ENCODE measurements at places on chromosomes 2 and 18. TPM values are rescaled to one million over a fixed set of nuclear protein-coding genes. Genes with fewer than 3 reads are reported as not detected.

Gene CCNYL1
- 19.0 TPM for total RNA-seq

Gene PLCL1
- total RNA-seq: 0.20 TPM

Gene MPPE1
- 25.7 TPM for total RNA-seq

Gene PRADC1
- total RNA-seq: 19.0 TPM

Gene ARHGEF33
- not detected for total RNA-seq

Gene ATP6V1B1
- total RNA-seq: 2.4 TPM

Gene RUFY4
- total RNA-seq: 0.12 TPM

Gene EPAS1
- 89.5 TPM for total RNA-seq

Gene C1QL2
- not detected for total RNA-seq

Gene ANKRD36C
- total RNA-seq: 9.6 TPM

Gene SH3YL1
- 56.9 TPM for total RNA-seq

Gene SPP2
- total RNA-seq: not detected

Gene FZD7
- total RNA-seq: 3.0 TPM

Gene LINC00305
- total RNA-seq: not detected

Gene FAM228A
- not detected for total RNA-seq

Gene COL4A3
- 0.76 TPM for total RNA-seq

Gene C2orf72
- total RNA-seq: 0.08 TPM

Gene NYAP2
- total RNA-seq: 0.32 TPM

Gene RAPGEF4
- 3.3 TPM for total RNA-seq

Gene MARCO
- 0.80 TPM for total RNA-seq

Gene OSR1
- 0.96 TPM for total RNA-seq

Gene GTF2A1L
- total RNA-seq: not detected

Gene PRKAG3
- not detected for total RNA-seq

Gene GCKR
- 0.84 TPM for total RNA-seq

Gene BMP10
- not detected for total RNA-seq

Gene RAB17
- 7.8 TPM for total RNA-seq

Gene MLPH
- 5.3 TPM for total RNA-seq

Gene HOXD10
- total RNA-seq: 0.24 TPM

Gene TFPI
- total RNA-seq: 9.1 TPM

Gene ABCG8
- not detected for total RNA-seq

Gene STAT4
- total RNA-seq: 0.88 TPM

Gene MOGAT1
- total RNA-seq: not detected

Gene GPR45
- total RNA-seq: not detected

Gene FHOD3
- total RNA-seq: 3.0 TPM

Gene CAVIN2
- total RNA-seq: 8.7 TPM

Gene NLRC4
- total RNA-seq: 0.08 TPM

Gene B3GNT7
- total RNA-seq: 5.5 TPM

Gene SRD5A2
- total RNA-seq: not detected

Gene ELOA2
- not detected for total RNA-seq

Gene TRABD2A
- total RNA-seq: 0.24 TPM

Gene C2orf81
- total RNA-seq: 0.56 TPM

Gene GPN1
- 26.5 TPM for total RNA-seq

Gene CXXC1
- total RNA-seq: 31.4 TPM

Gene SANBR
- 5.3 TPM for total RNA-seq

All from esophagus mucosa (tissue), 1 donor.